Kidney epithelial cell (primary cell): ENCODE measurements at places on chromosomes 2 and 18. TPM values are rescaled to one million over a fixed set of nuclear protein-coding genes. Genes with fewer than 3 reads are reported as not detected.

The RAB6D gene
- 0.27 and 0.63 TPM in 2 replicates for total RNA-seq

DNA sequence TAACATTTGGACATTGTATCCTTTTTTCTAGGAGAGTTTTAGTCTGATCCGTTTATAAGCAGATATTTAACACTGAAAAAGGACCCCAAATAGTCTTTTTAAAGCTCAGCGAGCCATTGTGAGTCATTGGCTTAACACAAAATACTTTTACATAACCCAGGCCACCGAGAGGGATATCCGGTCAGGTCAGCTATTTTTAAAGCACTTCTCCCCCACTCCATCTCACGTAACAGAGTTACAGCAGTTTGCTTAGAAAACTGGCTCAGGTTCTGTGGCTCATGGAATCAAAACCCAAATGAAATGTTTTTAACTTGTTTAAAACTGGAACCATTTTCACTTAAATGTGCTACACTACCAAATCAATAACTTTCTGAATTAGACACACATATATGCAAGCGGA, 23.9 kb downstream of the COL4A3 start:
- DNase-seq = no peak

- no peak for DNase-seq
These were observed 941 bp upstream of the MPPE1 start for GRCh38 chr18:11909061-11909455.

The HSBP1L1 gene
- 26.4 and 29.3 TPM in 2 replicates for total RNA-seq

The VWA3B gene
- not detected in 2 replicates for total RNA-seq

The ARHGAP28 gene
- total RNA-seq = 4.6 and 6.0 TPM in 2 replicates
